HL-60 (cell line): ENCODE measurements at places on chromosomes 13 and 19.

- DNase-seq = no peak
These were observed 1196.4 kb downstream of the PCDH17 start for GRCh38 chr13:58827904-58828303.

GRCh38 chr13:42780044-42780443, 1.3 kb upstream of the FAM216B start:
- DNase-seq = no peak

DNA sequence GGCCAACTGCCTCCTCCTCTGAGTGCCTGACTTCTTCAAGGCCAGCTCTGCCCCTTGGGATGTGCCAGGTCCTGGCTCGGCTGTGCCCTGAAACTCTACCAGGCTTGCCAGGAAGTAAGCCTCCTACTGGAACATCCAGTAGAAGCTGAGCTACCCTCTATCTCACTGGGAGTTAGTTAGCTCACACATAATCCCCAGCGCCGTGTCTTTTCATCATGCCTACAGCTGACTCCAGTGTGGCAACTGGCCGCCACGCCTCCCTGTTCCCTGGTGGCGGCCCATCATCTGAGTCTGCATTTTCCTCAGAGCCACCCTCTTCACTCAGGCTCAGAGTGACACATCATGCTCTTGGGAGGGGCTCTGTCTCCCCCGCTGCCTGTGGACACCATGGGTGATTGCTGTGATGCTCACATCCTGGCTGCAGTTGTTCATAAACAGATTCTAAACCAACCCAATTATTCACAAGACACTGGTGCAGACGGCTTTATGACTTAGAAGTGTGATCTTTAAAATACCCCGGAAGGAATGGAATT, 131.9 kb upstream of the IRS2 start:
- DNase-seq = no peak

- DNase-seq = no peak
These were observed 1.4 kb downstream of the EVI5L start for GRCh38 chr19:7831452-7831851.

GRCh38 chr19:31154021-31154420, 195.2 kb downstream of the TSHZ3 start:
- DNase-seq = no peak

DNA sequence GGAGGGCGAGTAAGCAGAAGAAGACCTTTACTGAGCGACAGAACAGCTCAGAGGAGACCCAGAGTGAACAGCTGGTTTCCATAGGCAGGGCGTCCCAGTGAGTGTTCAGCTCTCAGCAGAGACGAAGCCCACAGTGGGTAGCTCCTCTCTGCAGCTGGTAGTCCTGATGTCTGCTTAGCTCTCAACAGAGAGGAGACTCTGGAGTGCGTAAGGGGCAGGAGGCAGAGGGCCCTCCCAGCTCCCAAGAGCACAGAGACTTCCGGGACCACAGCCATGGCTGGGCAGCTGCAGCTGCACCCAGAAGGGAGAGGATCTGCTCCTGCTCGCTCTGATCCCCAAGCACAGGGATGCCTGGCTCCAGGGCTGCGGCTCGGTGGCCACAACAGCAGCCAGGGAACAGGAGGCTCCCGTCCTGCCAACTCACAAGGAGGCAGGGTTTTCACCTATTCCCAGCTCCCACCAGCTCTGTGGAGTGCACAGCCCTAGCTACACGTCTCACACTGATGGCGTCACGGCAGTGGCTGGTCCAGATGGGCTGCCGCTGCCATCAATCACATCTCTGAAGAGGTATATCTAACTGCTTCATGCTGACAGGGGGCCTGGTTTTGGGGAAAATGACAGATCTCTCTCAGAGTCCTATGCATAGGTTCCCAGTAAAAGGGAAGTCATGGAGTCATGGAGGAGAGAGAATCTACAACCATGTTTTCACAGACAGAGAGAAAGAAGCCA, 2660.1 kb upstream of the PCDH20 start:
- no peak for DNase-seq

- DNase-seq = no peak
These were observed at the start of gene MIER2 for GRCh38 chr19:344625-345319. Gene MIER2, minus strand, starts transcription at chr19:344796. Its CDS starts 14 bp downstream, at chr19:344782.

- no peak for DNase-seq
These were observed 1534.7 kb downstream of the OLFM4 start for GRCh38 chr13:54563286-54563685.

DNA sequence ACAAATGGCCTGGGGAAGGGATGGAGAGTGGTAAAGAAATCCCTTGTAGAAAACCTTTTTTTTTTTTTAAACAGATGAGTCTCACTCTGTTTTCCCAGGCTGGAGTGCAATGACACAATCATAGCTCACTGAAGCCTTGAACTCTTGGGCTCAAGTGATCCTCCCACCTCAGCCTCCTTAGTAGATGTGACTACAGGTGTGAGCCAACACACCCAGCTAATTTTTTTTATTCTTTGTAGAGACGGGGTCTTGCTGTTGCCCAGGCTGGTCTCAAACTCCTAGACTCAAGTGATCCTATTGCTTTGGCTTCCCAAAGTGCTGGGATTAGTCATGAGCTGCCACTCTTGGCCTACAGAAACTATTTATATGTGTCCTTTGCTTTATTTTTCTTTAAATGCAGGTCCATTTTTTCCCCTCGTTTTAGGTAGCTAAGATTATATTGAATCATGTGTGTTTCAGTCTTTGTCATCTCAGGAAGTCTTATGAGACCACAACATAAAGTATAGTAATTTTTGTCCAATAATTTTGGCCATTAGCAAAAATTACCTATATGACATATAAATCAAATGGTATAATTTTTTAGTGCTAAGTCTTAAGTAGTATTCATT, 10.5 kb downstream of the LPAR6 start:
- no peak for DNase-seq

- DNase-seq = no peak
These were observed 6.0 kb upstream of the KXD1 start for GRCh38 chr19:18551631-18552030.

GRCh38 chr13:78239714-78240113, 321.1 kb upstream of the EDNRB start:
- DNase-seq = no peak

- DNase-seq = no peak
These were observed 251.0 kb downstream of the UQCRFS1 start for GRCh38 chr19:28961772-28962500.

GRCh38 chr13:39419068-39419467, 183.9 kb downstream of the LHFPL6 start:
- no peak for DNase-seq

GRCh38 chr13:99154064-99154463, 46.6 kb upstream of the UBAC2 start:
- DNase-seq = no peak

DNA sequence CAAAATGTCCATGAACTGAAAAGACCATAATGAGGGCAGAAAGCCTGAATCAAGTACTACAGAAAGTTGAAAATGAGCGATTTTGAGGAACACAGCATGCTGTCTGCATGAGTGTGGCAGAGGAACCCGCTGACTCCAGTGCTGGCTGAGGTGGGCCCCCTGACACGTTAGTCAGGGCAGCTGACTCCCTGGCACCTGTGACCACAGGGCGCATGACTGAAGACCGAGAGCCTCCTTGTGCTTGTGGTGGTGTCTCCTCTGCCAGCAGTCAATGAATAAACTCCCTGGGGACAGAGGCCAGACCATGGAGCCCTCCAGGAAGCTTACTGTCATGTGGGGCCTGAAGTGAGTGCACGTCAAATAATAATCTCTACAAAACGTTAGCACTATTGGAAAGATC, 38.4 kb upstream of the VSTM2B start:
- no peak for DNase-seq

- no peak for DNase-seq
These were observed 41.8 kb upstream of the WASF3 start for GRCh38 chr13:26515721-26516120.

- no peak for DNase-seq
These were observed 135.1 kb downstream of the GPC6 start for GRCh38 chr13:93361703-93362102.

DNA sequence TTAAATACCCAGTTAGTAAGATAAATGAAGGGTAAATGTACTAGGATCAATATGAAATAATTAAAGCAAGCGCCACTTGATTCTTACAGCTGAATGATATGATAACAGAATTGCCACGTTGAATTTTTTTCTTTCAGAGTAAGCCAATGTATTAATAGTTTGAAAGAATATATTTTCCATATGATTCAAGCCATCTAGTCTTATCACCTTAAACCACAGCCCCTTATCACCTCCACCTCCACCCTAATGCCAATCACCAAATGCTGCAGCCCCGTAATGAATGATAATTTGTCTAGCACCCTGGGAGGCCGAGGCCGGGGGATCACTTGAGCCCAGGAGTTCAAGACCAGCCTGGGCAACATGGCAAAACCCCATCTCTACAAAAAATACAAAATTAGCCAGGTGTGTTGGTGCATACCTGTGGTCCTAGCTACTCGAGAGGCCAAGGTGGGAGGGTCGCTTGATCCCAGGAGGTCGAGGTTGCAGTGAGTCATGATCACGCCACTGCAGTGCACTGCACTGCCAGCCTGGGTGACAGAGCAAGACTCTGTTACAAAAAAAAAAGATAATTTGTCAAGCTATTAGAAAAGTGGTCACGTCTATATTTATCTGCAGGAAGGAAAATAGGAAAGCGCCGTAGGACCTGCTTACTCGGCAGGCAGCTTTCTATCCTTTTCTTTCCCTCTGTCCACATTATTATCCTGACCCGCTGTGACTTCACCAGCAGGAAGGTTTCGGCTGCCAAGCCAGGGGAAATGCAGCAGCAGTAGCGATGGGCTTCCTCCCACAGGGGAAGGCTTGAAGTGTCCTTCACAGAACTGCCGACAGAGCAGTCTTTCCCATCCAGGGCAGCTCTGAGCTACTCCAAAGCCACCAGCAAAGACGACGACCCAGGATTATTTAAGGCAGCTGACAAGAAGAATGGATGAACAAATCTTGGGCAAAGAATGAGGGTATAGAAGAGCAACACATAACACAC, 19.7 kb upstream of the CLN5 start:
- DNase-seq = no peak

- no peak for DNase-seq
These were observed 95.9 kb upstream of the ZNF536 start for GRCh38 chr19:30276011-30276882.

GRCh38 chr13:40168425-40169166, 497.8 kb downstream of the FOXO1 start:
- no peak for DNase-seq

GRCh38 chr13:95660981-95661581, 15.9 kb upstream of the DNAJC3 start:
- DNase-seq = no peak

- no peak for DNase-seq
These were observed 14.4 kb upstream of the EHD2 start for GRCh38 chr19:47698631-47699359.

- DNase-seq = no peak
These were observed 159.0 kb upstream of the IRS2 start for GRCh38 chr13:109945206-109945960.

DNA sequence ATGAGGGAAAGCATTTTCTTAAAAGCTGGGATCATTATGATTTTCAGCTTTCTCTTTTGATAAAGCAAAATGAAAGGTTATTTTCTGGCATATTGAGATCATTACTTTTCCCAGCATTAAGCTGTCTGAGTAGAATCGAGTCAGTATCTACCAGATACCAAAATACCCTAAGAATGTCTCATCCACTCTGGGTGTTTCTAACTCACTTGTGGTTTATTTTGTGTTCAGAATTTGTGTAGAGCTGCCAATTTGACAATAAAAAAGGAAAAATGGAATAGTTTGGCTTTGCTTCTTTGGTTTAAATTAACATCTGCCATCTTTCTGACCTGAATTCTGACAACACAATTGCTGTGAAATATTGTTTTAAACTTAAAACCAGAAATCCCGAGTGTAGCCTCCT, 438.7 kb upstream of the ARGLU1 start:
- DNase-seq = no peak

- DNase-seq = no peak
These were observed 1.5 kb downstream of the ERCC2 start for GRCh38 chr19:45368737-45369340.

DNA sequence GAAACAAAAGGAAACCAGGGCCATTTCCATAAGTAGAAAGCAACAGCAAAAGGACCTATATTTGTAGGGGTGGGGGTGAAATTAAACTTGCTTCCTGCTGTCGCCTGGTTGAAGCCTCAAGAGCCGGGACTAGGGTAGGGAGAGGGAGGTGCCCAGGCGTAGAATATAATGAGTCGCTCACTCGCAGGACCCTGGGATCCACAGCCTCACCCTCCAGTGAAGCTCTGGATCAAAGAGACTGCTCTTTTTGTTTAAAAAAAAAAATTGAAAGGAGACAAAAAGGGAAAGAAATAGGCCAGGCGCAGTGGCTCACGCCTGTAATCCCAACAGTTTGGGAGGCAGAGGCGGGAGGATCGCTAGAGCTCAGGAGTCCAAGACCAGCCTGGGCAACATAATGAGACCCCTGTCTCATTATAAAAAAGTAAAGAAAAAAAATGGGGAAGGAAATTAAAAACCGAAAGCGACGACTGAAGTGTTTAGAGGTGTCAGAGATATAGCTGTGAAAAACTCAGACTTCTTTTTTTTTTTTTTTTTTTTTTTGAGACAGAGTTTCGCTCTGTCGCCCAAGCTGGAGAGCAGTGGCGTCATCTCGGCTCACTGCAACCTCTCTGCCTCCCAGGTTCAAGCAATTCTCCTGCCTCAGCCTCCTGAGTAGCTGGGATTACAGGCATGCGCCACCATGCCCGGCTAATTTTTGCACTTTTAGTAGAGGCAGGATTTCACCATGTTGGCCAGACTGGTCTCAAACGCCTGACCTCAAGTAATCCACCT, 10.9 kb upstream of the ADGRE5 start:
- no peak for DNase-seq

DNA sequence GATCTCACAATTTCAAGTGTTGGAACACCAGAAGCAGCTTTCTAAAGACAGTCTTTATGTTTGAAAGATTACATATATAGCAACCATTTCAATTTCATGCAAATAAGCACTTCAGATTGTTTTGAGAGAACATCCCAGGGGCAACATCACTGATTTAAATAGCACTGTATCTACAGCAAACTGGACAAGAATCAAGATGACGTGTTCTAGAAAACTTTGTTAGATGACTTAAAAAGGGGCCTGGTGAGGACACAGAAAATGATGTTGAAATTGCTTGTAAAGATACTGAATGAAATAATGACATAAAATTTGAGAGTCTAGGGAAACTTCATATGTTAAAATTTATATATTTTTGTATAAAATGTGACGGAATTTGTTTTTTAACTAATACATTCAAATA, 277.1 kb downstream of the KLF12 start:
- no peak for DNase-seq

DNA sequence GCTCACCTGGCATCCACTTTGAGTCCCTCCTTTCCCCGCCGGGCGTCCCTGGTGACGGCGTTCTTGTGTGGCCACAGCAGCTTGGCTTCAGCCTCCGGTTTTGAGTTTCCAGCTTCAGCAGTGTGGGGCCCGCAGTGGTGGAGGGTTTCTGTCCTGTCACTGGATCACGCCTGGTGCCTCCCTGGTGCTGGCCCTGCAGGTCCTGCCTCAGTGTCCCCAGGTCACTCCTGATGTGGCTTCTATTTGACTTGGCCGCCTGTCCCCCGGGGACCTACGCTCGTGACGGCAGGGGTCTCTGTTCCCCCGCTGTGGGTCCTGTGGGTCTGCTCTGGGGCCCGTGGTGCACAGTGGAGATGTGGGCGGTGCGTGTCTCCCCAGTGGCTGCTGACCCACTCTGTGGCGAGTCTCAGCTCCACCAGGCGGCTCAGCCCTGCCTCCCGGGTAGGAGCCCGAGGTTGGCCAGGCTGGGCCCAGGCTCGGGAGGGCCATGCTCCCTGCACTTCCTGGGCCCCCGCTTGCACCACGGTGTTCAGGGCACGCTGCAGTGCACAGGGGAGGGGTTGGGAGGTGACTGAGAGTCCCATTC, 1.9 kb downstream of the ATP4B start:
- no peak for DNase-seq

- DNase-seq = peak; percentile 13
These were observed 4.2 kb downstream of the FNDC3A start for GRCh38 chr13:48979892-48980291.

- no peak for DNase-seq
These were observed 122.8 kb downstream of the CRYL1 start for GRCh38 chr13:20402881-20403280.
